K562 (cell line): ENCODE measurements at places on chromosomes 6 and 20.

GRCh38 chr6:54188846-54189245 is 77.6 kb downstream of the MLIP start:
- DNase-seq, result no peak

DNA sequence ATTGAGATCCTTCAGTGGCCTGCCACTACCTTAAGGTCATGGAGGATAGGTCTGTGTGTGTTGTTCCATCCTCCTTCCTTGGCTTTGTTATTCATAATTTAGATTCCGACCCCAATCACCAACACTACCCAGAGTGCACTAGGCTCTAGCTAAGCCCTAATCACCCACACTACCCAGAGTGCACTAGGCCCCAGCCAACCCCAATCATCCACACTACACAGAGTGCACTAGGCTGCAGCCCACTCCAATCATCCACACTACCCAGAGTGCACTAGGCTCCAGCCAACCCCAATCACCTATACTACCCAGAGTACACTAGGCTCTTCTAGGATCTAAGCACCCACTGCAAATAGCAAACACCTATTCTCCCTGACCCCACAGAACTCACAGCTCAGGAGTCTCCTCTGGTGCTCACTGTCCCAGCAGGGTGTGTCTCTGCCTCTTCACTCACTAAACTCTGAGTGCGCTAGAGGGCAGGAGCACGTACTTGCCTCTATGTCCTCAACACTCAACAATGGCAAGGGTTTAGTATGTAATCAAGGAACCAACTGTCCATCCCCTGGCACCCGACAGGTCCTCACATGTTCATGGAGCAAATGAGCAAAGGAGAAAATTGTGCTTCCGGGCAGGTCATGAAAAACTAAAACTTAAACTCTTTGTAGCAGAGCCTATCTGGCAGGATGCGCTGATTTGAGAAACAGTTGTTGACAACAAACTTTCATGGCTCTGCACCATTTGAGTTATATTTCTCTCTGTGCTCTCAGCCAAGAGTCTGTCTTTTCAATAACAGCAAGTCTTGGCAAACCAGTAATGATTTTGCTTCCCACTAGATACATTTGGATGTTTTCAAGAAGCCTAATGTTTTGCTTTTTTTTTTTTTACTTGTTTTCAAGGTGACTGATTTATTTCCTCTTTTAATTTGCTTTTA is 54.3 kb downstream of the SLC22A23 start:
- no peak for DNase-seq

GRCh38 chr20:36144336-36144735 is 10.2 kb upstream of the EPB41L1 start:
- no peak for DNase-seq

DNA sequence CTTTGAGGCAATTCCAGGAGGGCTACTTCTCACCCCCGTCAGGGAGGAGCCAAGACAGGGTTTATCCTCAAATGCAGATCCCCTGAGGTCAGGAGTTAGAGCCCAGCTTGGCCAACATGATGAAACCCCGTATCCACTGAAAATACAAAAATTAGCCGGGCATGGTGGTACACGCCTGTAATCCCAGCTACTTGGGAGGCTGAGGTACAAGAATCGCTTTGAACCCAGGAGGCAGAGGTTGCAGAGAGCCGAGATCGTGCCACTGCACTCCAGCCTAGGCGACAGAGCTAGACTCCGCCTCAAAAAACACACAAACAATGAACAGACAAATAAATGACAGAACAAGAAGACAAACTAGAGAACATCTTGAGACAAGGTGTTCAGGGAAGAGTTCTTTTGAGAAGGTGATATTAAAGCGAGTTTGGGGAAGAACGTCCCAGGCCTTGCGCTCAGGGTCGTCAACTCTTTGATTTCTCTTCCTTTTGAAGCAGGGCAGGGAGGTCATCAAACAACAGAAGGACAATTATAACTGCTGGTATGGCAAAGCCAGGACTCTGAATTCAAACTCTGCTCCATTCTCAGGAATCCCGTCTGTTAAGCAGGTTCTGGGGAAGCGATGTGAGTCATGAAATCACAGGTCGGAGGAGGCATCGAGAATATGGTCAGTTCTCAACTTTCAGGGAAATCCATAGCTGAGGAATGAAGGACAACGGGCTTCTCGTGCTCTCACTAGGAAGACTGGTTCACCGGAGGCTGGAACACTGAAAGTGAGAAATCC is 1.4 kb upstream of the RALY start:
- peak; percentile 26 for DNase-seq

- peak; percentile 89 for DNase-seq
These were observed 14.7 kb downstream of the MUCL3 start for GRCh38 chr6:30955367-30956042.
